LNCaP clone FGC (cell line): ENCODE measurements at places on chromosomes 1 and 21.

DNA sequence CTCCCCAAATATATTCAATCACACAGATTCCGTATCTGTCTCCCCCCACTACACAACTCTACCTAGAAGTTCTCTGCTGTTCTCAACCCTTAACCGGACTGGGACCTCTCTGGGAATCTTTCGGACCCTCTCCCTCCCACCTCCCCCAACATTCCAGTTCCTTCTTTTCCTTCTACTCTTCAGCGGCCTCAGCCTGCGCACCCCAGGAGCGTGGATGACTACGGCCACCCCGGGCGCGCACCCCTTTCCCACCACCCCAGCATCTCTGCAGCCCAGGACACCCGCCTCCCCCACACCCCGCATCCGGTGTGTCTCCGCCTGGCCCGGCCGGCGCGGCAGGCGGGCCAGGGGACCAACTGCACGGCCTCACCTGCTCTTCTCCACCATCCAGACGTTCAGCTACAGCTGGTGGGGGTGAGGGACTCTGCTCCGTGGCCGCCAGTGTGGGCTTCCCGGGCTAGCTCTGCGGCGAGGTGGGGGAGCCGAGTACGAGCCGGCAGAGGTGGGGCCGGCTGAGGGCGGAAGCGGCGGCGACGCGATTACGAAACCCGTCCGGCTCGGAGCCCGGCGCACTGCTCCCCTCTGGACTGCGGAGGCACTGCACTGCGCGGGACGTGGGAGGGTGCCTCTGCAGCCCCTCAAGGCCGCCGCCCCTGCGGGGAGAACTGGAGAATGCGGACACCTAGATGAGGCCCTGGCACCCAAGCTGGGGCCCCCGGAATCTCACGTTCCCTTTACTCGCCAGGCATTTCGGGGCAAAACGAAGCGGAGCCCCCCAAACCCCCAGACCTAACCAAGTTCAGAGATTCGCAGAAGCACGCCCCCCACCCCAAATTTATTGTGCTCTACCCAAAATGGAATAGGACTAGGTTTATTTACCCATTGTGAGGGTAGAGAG lies at the start of gene CDC42SE1:
Gene CDC42SE1 (minus strand): TSS at position 514 of the 898 bp plus-strand sequence. CDS start 3,892 bp downstream, outside the sequence.
- DNase-seq = no peak

DNA sequence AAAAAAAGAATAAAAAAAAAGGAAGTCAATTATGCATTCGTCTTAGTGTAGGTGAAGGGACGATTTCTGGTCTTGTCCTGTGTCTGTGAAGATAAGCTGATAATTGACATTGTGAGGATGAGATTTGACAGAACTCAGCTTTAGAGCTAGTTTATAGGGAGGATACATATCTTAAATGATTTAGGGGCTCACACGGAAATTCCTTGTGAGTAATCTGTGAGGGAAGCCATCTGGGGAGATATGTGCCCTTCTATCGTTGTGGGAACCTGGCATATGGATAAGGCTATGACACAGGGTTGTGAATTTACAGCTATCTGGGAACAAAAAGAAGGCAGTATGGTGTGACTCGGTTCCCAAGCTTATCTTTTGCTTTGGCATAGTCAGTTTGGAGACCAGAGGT lies 71.1 kb downstream of the RABGAP1L start:
- no peak for DNase-seq

DNA sequence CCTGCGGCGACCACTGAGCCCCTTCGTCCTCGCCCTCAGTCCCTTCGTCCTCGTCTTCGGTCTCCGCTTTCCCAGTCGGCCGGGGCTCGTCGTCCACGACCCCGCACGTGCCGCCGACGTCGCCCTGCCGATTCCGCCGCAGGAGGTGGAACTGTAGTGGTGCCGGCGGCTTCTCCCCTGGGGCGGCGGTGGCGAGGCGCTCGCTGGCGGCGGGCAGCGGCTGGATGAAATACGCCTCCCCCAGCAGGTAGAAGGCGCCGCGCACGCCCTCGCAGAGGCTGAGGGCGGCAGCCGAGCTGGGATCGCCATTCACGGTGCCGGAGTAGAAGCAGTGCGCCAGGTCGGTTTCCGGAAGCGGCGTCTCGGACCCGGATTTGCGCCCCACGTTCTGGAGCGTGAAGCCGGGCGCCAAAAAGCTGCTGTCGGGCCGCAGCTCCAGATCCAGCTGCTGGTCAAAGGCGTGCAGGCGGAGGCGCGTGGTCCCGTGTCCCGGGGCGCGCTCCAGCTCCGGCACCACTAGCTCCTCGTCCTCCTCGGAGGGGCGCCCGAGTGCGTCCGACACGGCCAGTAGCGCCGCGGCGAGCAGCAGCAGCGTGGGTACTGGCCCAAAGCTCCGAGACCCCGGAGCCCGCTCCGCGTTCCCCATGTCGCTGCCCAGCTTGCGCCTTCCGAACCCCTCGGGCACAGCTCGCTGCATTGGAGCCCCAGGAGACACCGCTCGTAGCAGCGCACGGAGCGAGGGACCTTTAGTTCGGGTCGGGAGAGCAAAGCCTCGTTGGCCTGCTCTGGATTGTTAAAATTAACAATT lies 747 bp downstream of the ADAMTS1 start:
- DNase-seq = no peak

DNA sequence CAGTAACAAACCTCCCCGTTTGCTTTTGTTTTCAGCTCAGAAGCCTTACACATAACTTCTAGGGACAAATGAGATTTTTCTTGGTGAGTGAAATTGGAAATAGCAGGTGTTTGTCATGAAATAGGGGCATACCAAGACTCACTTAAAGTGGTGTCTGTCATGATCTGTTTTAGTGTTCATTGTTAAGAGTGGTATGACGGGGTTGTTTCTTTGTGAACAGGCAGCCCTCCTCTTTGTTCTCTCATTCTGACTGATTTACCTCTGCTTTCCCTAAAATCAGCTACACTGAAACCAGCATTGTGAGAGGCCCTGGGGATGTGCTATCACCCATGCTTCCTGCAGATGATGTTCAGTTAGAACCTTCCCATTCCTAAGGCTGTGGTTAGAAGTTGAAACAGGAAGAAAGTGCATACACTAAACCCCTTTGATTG lies 2.5 kb upstream of the ERO1B start:
- no peak for DNase-seq

- no peak for DNase-seq
Measured at GRCh38 chr1:7716506-7716905, 54.6 kb upstream of the VAMP3 start.
